Urinary bladder (tissue), 4 donors: ENCODE measurements at places on chromosomes 6 and 20. TPM values are rescaled to one million over a fixed set of nuclear protein-coding genes. Genes with fewer than 3 reads are reported as not detected.

The LAMA4 gene
- polyA plus RNA-seq: 101 TPM

The SAMD3 gene
- 0.30 TPM for polyA plus RNA-seq

The GGTLC1 gene
- not detected for polyA plus RNA-seq

The SOX18 gene
- 66.0 TPM for polyA plus RNA-seq

The ZNF217 gene
- 21.4 TPM for polyA plus RNA-seq

GRCh38 chr6:75049308-75049707 lies 156.5 kb downstream of the COL12A1 start:
- no peak for DNase-seq

DNA sequence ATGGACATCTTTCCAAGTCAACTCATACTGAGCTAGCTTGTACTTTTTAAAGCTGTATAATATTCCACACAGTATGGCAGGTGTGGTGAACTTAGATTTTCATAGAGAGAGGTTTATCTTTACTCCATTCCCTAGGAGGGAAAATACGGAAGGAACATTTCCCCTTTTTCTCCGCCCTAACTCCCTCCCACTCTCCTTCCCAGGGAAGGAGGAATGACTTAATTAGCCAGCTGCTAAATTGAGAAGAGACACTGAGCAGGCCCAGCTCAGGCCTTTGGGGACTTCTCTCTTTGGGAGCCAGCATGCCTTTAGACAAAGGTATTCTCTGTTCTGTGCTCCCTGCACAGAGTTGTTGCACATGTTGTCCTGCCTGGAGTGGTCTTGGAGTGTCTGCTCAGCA lies 46.1 kb downstream of the MBOAT1 start:
- DNase-seq: no peak

GRCh38 chr20:22604815-22605214 lies 20.4 kb upstream of the FOXA2 start:
- DNase-seq: no peak

GRCh38 chr6:144138542-144138941 lies 11.8 kb upstream of the STX11 start:
- no peak for DNase-seq
